Left ventricle myocardium inferior (tissue), 1 donor: ENCODE measurements at places on chromosomes 12 and 14. TPM values are rescaled to one million over a fixed set of nuclear protein-coding genes. Genes with fewer than 3 reads are reported as not detected.

Gene KERA
- not detected for total RNA-seq

Gene REC8
- total RNA-seq, result 1.6 TPM

- H3K4me3 ChIP-seq, result no peak overlapping the region
- no peak for DNase-seq
- H3K4me1 ChIP-seq, result peaks cover 8% of the 10 kb centered on the region
- no peak overlapping the region for H3K27ac ChIP-seq
- peaks cover 12% of the 10 kb centered on the region for H3K36me3 ChIP-seq
Measured at GRCh38 chr12:62328296-62328921, 68.2 kb downstream of the USP15 start.

- H3K36me3 ChIP-seq, result no peaks in the 10 kb centered on the region
- no peak for DNase-seq
- peaks cover 29% of the 10 kb centered on the region for H3K4me1 ChIP-seq
- H3K27me3 ChIP-seq, result no peaks in the 10 kb centered on the region
- no peak overlapping the region for H3K27ac ChIP-seq
- no peak overlapping the region for H3K4me3 ChIP-seq
Measured at GRCh38 chr14:77605392-77605972, 11.0 kb downstream of the SPTLC2 start.

- no peak for DNase-seq
- H3K4me3 ChIP-seq, result no peak overlapping the region
- no peaks in the 10 kb centered on the region for H3K36me3 ChIP-seq
- H3K4me1 ChIP-seq, result no peaks in the 10 kb centered on the region
- peaks cover 37% of the 10 kb centered on the region for H3K27me3 ChIP-seq
- H3K27ac ChIP-seq, result no peak overlapping the region
Measured at GRCh38 chr12:111283966-111284365, 84.9 kb downstream of the PHETA1 start.

DNA sequence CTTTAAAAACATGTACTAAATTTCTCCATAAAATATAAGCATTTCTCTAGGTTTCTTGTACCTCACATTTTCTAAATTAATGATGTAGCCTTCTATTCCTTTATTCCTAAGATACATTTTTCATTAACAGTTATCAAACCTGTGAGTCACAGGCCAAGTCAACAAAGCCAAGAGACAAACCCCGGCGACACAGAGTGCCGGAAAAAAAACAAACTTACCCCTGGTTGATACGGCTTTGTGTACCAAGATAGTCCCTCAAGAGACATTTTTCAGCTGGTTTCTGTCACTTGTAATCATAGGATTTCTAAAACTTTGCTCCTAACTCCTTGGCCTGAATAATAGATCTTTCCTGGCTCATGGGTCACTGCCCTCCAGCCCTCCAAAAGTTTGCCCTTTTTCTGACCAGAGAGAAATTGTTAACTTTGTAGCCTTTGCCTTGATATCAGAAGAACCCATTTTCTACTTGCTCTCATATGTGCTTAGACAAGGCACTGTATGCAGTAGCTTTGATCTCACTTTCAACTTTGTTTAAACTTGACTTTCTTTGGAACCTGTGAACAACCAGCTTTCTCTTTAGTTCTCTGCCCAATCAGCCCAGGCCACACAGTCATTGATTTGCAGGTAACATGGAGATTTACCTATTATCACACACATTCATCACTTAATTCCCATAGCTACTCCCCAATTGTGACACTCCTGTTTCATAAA lies 172.2 kb downstream of the PRKD1 start:
- no peaks in the 10 kb centered on the region for H3K27me3 ChIP-seq
- no peak overlapping the region for H3K4me3 ChIP-seq
- DNase-seq, result no peak
- H3K36me3 ChIP-seq, result no peaks in the 10 kb centered on the region
- H3K4me1 ChIP-seq, result peaks cover 6% of the 10 kb centered on the region

DNA sequence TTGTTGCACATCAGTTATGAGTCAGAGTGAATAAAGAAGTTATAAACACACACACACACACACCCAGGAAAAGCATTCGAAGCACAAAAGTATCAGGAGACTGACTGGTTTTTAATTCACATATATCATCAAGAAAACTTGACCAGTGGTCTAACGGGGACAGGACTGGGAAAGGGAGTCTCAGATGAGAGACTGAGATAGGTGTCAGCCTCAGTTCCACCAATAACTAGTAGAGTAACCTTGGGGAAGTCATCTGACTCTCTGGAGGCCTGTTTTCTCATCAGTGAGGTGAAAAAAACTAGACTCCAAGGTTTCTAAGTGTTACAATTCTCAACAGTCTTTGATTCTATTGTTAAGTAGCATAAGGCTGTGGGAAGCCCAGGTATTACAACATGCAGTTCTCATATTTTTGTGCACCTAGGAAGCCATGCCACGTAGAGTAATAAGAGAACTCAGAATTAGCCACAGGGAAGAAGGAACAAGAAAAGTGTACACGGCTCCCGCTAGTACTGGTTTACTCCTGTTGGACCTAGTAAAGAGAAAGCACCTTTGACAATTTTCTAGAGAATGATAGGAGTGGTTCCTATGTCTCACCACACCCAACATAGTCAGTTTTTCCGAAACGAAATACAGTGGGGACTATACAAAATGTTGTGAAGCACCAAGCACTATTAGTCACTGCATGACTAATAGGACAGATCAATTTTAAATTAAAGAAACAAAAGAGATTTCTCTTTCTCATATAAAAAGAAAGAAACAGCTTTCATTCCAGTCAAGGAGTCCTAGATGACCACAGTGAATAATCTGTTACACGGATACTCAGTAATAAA lies 5.0 kb downstream of the PPTC7 start:
- no peaks in the 10 kb centered on the region for H3K27me3 ChIP-seq
- no peak for DNase-seq
- peak overlapping the region; percentile 91 for H3K27ac ChIP-seq
- peak overlapping the region; percentile 75 for H3K4me3 ChIP-seq
- H3K36me3 ChIP-seq, result no peaks in the 10 kb centered on the region
- peaks cover 96% of the 10 kb centered on the region for H3K4me1 ChIP-seq

DNA sequence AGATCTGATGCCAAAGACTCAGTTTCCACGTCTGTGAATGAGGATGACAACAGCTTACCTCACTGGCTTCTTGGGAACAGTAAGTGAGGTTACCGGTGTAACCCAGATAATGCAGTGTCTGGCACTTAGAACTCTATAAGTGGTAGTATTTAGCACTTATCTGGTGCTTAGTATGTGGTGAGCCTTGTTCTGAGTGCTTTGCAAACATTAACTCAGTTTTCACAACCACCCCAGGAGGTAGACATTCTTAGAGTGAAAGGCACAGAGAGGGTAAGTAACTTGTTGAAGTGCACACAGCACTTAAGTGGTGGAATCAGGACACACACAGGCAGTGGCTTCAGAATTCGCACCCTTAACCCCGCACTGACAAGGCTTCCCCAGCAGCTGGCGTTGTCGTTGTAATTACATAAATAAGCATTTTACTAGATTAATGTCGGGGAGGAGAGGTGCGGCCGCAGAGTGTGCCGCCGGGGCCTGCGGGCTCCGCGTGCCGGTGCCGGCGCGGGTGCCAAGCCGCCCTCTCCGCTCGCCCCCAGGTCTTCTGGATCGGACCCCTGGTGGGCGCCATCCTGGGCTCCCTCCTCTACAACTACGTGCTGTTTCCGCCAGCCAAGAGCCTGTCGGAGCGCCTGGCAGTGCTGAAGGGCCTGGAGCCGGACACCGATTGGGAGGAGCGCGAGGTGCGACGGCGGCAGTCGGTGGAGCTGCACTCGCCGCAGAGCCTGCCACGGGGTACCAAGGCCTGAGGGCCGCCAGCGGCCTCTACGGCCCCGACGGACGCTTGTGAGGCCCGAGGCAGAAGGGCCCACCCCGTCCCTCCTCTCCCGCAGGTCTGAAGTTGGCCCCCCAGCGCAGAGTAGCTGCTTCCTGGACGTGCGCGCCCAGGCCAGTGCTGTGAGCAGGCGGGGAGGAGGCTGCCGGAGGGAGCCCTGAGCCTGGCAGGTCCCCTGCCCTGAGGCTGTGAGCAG lies 4.6 kb downstream of the AQP2 start:
- H3K27me3 ChIP-seq, result peaks cover 77% of the 10 kb centered on the region
- H3K4me1 ChIP-seq, result peaks cover 8% of the 10 kb centered on the region
- no peaks in the 10 kb centered on the region for H3K36me3 ChIP-seq
- no peak overlapping the region for H3K4me3 ChIP-seq
- H3K27ac ChIP-seq, result no peak overlapping the region

DNA sequence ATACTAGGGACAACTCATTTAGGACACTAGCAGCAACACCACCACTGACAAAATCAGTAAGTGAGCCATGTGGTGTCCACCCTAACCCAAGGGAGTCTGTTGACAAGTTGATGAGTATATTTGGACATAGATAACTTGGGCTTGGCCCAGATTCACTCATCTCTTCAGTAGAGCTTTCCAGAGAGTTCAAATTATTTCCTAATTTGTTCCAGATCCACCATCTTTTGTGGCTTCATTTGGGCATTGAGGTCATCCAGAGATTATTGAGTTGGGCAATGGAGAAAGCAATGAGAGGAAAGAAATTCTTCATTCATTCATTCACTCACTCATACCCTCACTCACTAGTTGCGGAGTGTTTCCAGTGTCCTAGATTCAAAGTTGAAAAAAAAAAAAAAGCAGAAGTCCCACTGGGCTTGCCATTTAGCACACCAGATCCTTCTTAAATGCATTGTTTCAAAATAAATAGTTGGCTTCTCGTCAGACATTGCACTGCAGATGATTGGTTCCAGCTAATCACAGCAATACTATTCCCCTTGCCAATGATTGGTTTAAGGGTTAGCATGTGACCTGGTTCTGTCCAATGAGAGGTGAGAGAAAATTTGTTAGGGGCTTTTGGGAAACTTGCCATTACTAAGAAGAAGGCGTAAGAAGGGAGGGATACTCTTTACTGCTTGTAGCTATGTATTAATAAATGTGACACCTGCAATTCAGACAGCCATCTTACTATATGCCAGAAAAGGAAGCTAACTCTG lies 31.8 kb upstream of the WSCD2 start:
- DNase-seq, result no peak
- H3K27me3 ChIP-seq, result peaks cover 94% of the 10 kb centered on the region
- no peak overlapping the region for H3K27ac ChIP-seq
- H3K4me3 ChIP-seq, result no peak overlapping the region

DNA sequence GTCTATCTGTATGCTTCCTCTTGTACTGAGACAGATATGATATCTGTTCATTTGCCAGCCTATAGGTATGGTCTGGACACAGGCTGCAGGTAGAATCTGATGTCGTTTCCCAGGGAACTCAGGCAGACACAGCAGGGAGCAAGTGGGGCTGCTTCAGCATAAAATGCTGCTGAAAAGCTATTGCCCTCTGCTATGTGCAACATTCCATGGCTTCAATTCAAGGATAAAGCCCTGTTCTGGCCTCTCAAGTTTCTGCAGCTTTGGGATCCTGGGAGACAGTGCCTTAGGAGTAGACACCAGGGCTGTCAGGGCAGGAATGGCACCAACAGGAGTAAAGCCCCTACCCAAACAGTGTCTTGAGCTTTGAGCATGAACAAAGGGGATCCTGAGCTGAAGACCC lies 173.5 kb downstream of the SLC41A2 start:
- H3K4me3 ChIP-seq, result no peak overlapping the region
- peaks cover 5% of the 10 kb centered on the region for H3K4me1 ChIP-seq

DNA sequence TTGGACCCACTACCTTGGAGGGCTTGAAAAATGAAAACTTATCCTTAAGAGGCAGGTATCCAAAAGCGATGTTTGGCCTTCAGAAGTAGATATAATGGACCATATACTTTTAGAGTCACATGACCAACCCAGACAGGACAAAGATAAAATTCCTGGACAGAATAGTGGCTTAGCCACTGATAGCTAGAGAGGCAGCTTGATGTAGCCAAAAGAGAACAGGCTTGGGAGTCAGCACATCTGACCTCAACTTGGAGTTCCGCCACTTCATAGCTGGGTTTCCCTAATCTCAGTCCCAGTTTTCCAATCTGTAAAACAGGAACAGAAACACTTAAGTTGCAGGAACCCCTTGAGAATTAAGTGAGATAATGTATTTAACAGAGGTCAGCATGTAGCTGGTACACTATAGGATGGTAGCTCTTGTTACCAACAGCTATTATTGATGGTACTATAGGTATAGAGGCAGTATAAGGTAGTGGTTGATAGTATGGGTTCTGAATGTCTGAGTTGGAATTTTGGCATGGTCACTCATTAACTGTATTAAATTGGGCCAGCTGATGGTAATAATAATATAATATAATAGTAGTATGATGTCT lies 63.2 kb upstream of the USP44 start:
- H3K27me3 ChIP-seq, result no peaks in the 10 kb centered on the region
- peak; percentile 48 for DNase-seq
- H3K27ac ChIP-seq, result peak overlapping the region; percentile 62
- H3K4me3 ChIP-seq, result no peak overlapping the region
